NCI-H526 treated with DMSO at 0.1 percent for 48 hours (cell line): ENCODE measurements at places on chromosomes 1 and 21.

GRCh38 chr1:54464477-54465146 lies 58.4 kb upstream of the SSBP3 start:
- no peak for DNase-seq

DNA sequence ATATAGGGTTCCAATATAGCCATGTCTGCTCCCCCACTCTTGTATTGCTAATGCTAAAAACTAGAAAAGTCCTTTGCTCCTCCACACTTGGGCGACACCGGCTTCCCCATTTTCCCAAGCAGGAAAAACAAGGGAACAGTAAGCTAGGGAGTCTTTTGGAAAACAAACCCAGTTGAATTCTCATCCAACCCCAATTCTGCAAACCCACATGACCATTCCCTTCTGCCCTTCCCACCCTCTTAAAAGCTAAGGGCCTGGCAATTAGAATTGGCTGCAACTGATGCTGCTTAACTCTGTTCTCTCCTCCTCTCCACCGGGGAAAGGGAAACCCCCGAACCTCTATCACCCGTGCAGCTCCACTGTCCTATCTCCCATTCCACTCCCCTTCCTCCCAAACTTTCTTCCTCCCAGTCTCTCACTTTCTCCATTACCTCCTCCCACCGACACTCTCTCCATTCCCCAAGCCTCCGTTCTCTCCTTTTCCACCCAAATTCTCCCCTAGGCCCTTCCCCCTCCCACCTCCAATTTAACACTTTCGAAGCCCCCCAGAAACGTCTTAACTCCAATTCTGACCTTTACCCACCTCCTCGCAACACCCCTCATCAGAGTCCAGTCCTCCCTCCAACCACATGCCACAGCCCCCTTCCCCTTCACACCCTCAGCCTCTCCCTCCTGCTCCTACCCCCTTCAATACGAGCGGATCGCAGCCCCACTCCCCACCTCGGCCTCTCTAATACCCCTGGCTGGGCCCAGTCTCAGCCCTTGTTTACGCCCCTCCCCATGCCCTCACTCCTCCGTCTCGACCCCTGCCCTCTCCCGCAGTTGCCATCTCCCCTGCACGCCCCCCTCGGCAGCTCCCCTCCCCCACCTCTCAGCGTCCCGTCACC lies 701 bp downstream of the DEDD start:
- DNase-seq = no peak

DNA sequence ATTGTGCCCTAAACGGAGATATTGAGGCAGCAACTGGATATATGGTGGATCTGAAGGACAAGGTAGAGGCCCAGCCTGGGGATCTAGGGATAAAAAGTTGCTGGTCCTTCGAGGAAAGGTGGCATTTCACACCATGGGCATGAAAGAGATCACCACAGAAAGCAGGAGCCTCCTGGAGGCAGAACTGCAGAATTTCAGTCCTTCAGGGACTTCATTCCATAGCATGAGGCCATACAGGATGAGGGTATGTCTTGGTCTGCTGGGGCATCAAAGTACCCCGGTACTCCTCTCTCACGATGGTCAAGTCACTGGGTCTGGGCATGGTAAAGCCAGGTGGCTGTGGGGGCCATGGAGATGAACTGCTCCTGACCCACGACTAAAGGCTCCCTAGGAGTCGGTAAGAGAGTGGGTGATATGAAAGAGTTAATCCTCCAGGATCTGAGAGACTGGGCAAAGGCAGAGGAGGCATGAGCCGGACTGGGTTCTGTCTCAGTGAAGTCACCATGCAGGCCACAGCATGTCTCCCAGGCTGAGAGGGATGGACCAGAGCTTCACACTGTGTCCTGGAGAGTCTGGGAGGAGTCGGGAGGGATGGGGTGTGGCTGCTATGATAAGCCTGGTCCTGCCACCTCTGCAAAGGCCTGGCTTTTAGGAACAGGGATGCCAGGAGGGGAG lies 5.8 kb upstream of the SPRR5 start:
- DNase-seq = no peak

- DNase-seq = no peak
Observed at GRCh38 chr1:2239013-2239370, 10.9 kb downstream of the SKI start.

DNA sequence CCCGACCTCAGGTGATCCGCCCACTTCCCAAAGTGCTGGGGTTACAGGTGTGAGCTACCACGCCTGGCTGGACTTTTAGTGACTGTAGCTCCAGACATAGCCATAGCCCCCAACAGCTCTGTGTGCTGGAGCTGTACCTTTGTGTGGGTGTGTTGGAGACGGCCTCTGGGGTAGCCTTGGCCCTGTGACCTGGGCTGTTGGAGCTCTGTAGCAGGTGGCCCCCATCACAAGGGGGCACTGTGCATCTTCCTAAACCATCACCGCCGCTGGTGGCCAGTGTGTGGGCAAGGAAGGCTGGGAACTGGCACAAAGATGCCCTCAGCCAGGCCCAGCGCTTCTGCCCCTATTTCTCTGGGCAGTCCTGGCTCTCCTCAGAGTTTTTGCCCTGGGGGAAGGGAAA lies 38.4 kb upstream of the FOXO6 start:
- DNase-seq = peak; percentile 35

GRCh38 chr1:229875086-229875485 lies 192.0 kb upstream of the GALNT2 start:
- no peak for DNase-seq

- no peak for DNase-seq
Observed at GRCh38 chr1:235712812-235713211, 63.2 kb upstream of the GNG4 start.

GRCh38 chr1:98399218-98399617 lies 262.3 kb upstream of the SNX7 start:
- no peak for DNase-seq

- DNase-seq = no peak
Observed at GRCh38 chr1:3065396-3065795, 3.6 kb upstream of the PRDM16 start.

DNA sequence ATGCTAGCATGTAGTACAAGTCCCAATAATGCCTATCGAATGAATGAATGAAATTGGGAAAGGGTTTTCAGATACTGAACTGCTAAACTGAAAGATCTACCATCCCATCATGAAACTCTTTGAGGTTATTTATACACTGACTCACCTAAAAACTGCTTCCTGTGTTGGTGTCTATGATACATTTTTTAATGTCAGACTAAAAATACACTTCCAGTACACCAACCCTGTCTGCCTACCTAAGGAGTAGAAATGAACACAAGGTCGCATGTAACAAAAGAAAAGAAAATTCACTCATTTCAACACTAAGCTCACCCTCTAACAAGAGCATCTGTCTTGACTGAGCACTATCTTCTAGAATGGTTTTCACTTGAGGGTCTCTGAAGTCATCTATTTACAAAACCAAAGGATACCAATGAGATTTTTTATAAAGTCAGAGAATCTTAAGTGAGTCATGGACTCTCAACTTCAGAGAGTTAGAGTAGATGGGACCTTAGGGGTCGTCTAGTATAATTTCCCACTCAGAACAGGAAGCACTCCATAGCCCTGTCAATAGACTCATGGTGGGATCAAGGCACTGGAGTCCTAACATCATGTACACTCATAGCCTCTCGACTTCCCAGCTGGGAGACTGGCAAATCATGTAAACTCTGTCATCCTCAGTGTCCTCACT lies 53.4 kb downstream of the WLS start:
- no peak for DNase-seq

DNA sequence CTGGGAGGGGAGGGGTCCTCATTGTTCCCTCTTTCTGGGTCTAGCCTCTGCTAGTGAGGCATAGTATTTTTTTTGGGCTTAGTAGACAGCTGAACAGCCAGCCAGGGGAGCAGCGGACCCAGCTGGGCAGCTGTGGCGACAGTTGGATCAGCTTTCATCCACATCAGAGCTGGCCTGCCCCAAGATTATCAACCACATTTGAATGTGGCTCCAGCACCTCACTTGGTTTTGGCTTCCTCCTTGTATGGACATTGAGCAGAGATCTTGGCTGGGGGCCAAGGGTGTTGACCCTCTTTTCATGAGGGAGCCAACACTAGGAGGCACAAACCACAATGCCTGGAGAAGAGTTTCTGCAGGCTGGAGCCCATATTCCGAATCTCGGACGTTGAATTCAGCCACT lies 25.0 kb downstream of the WNT4 start:
- no peak for DNase-seq
